T-helper 2 cell (primary cell): ENCODE measurements at places on chromosomes 6 and 20.

DNA sequence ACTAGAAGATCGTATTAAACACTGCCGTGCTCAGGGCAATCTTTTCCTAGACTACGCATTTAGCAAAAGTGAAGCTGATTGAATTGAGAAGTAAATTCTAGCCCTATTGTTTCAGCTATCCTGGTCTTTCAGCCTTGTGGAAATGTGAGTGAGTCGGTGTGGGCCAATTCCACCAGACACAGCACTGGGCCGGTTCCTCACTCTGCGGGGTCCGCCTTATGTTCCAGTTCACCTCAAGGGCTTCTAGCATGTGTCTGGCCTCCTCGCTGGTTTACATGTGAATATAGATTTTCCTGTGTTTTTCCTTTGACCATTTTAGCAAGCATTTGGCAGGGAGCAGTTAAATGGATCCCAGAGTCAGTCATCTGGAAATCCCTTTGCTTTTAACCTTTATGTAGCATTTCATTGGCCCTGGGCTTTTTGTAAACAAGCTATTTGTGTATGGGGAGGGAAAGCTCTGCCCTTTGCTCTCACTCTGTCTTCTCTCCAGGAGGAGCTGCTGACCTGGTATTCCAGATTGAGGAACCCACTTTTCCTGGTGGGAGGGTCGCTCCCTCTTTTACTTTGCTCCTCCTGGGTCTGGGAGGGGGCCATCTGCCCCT is 12.4 kb upstream of the GTSF1L start:
- no peak for DNase-seq

GRCh38 chr20:50794181-50794845 is 548 bp upstream of the BCAS4 start:
- DNase-seq, result no peak

DNA sequence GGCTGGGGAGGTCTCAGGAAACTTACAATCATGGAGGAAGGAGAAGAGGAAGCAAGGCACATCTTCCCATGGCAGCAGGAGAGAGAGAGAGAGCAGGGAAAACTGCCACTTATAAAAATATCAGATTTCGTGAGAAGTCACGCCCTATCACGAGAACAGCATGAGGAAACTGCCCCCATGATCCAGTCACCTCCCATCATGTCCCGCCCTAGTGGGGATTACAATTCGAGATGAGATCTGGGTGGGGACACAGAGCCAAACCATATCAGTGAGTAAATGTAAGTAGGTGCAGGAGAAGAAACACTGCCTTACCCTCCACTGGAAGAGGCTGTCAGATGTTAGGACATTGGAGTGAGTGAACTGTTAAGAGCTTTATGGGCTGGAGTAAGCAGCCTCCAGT is 270.4 kb downstream of the TFAP2C start:
- no peak for DNase-seq

DNA sequence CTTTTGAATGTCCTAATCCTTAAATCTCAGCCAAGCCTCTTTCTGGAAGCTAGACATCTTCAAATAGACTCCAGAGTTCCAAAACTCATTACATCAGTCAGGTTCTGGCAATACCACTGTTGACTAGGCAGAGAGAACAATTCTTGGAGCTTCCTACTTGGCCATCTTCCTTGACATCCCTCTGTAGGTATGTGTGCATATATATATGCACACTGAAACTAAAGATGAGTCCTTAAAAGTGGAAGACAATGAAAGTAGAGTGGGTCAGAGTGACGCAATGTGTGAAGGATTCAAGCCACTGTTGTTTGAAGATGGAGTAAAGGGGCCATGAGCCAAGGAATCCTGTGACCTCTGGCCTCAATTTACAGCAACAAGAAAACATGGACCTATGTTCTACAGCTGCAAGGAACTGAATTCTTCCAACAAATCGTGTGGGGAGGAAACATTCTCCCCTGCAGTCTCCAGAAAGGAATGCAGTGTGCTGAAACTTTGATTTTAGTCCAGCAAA is 18.7 kb upstream of the DUSP22 start:
- DNase-seq, result no peak

DNA sequence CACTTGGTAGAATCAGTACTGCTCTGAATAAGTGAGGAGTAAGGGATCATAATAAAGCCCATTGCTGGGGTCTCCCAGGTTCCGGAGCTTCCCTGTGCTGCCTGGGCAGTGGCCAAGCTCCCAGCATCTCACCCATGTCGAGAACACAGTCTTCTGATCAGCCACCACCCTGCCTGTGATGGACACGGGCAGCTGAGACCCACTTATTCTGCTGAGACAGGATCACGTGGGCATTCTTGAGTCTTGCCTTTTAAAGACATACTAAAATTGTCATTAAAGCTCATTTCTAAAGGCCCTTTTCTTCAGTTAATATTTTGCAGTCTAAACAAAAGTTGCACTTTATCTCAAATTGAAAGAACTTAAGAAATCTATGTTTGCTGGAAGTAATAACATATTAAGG is 42.7 kb upstream of the SLC22A2 start:
- DNase-seq, result no peak

DNA sequence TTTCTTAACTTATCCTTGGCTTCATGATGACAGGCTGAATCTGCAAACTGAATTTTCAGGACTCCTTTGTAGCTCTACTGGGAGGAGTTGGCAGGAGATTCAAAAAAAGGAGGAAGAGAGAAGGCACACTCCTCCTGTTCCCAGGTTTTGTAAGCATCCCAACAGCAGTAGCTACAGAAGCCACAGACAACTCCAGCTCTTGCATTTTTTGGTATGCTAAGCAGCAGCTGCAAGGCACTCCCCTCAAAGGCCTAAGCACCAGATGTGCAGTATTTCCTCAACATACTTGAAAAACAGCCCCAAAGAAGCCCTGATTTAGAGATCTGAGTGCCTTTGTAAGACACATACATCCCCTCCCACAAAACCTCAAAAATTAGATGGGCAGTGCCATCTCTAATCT is 328.6 kb upstream of the SYNCRIP start:
- DNase-seq, result no peak

GRCh38 chr6:141729146-141729545 is 403.6 kb upstream of the GJE1 start:
- DNase-seq, result no peak

DNA sequence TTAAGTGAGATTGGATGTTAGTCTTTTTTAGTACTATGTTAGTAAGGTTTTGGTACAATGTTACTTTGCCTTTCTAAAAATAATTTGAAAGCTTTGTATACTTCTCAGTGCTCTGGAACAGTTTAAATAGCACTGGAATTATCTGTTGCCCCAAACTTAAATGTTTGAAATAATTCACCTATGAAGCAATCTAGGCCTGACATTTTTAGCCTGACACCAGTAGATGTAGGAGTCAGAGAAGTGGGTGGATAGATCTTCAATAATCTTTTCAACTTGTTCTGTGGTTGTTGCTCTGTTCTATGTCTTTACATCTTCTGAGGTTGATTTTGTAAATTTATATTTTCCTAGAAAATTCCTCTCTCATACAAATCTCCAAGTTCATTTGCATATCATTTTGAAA is 103.1 kb upstream of the ADGRF1 start:
- no peak for DNase-seq

DNA sequence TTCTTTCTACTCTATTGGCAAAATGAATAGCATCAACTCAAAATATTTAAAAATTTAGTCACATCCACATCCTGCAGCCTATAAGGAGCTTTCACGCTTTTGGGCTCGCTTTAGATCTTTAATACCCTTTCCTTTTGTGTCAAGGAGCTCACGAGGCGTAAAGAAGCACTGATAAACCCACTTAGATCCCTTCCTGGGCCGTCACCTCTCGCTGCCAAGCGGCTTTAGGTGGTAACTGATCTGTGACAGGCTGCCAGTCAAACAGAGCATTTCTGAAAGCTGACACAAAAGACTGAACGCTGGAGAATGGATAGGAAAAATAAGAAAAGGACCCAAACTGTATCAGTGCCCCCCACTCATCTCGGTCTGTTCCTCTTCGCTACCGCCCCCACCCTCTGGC is 385.7 kb upstream of the MMS22L start:
- DNase-seq, result no peak

GRCh38 chr20:64119681-64120341 is 12.4 kb upstream of the NPBWR2 start:
- no peak for DNase-seq

DNA sequence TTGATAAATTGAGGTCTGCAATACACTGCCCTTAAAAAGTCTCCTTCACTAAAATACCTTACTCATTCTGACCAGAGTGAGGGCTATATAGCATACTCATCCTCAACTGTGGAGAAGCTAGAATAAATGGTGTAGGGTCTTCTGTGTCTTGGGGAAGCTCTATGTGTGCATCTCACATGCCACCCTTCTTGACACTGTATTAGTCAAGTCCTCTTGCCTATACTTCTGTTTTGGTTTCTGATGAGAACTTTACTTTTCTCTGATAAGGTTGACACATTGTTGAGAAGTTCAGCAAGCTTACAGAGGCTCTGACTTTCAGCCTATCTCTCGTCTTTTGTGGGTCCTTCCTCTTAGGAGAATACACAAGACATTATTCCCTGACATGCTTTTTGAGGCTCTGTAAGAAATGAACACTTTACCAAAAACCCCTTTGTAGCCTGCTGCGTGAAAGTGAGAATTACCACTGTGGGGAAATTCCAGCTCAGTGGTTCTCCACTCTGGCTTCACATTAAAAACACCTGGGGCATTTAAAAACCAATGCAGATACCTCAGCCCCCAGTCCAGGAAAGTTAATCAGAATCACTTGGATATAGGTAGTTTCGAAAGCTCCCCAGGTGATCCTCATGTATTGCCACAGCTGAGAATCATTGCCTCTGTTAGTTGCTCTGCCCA is 372.1 kb upstream of the HS3ST5 start:
- no peak for DNase-seq

- no peak for DNase-seq
These were observed 22.6 kb upstream of the SH3BGRL2 start for GRCh38 chr6:79608334-79609224.

DNA sequence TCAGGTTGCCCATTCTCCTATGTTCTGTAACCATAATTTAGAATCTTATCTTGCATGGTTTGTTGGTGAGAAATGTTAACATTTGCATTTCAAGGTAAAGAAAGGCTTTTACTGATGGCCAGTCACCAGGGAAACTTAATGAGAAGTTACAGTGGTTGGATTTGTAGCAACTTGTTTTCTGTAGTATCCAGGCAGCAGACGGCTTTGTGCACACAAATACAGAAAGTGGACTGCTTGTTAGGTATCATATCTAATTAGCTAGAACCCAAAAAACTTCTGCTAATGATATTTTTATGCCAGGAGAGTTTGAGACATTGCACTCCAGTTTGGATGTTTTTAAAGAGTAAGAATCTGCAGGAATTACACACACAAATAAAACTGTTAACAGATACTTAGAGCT is 578.0 kb downstream of the DOK5 start:
- no peak for DNase-seq

DNA sequence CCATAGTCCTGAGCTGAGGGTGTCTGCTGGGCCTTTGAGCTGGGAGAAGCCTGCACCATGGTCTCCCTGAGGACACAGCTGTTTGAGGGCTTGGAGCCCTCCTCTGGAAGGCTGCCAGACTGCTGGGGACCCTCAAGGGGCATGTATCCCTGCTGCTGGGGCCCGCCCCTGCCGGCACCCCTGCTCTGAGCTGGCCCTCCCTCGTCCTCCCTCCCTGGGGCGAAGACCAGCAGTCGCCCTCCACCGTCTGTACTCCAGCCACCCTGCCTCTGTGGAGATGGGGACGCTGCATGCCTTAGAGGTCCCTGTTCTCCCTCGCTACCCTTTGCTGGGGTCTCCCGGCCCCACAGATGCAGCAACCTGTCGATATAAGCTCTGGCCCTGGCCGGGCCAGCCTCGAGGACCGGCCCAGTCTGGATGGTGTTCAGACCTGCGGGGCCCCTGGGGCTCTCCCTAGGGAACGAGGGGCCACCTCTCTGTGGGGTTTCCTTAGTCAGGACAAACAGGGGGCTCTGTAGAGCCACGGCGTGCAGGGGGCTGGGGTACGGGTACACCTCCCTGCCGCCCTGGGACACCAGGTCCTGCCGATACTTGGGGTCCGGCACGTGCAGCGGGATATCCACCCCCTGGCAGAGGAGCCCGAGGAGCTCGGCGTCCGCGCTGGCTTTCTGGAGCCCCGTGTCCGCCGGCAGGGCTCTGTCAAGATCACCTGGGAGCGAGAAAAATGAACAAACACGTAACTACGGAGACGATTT is 11.0 kb downstream of the DACT2 start:
- no peak for DNase-seq

- DNase-seq, result no peak
These were observed 47.6 kb downstream of the MDGA1 start for GRCh38 chr6:37650071-37650481.

DNA sequence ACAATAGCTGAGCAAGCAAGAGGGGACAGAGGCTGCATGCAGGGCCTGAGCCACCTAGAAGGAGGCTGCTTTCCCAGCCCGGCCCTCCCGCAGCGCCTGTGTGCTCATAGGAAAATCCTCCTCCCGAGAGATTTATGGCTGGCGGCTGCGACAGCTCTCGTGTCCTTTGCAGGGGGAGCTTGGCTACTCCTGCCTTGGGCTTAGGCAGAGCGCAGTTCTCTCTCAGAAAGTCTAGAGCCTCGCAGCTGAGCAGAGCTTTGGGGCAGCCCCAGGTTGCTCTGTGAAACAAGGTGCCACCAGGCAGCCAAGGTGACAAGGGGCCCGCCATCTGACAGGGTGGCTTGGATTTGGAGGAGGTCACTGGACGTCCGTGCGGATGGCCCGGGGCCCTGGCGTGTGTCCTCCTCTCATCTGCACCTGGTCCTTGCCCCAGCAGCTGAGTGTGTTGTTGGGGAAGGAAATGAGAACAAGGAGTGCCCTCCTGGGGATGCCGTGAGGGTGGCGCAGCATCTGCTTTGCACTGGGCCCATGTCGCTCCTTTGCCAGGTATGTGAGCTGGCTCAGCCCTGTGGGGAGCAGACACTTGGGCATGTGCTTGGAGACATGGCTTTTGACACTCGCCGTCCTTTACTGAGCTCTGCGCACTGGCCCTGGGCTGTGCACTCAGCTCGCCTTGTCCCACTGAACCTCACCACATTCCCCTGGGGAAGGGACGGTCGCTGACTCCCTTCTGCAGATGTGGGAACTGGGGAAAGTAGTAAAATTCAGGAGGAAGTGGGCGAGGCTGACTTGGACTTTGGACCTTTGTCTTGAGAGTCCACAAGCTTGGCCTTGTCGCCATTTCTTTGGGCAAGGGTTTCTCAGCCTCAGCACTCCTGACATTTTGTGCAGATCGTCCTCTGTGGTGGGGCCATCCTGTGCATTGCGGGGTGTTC is 41.9 kb downstream of the EDN3 start:
- DNase-seq, result no peak

DNA sequence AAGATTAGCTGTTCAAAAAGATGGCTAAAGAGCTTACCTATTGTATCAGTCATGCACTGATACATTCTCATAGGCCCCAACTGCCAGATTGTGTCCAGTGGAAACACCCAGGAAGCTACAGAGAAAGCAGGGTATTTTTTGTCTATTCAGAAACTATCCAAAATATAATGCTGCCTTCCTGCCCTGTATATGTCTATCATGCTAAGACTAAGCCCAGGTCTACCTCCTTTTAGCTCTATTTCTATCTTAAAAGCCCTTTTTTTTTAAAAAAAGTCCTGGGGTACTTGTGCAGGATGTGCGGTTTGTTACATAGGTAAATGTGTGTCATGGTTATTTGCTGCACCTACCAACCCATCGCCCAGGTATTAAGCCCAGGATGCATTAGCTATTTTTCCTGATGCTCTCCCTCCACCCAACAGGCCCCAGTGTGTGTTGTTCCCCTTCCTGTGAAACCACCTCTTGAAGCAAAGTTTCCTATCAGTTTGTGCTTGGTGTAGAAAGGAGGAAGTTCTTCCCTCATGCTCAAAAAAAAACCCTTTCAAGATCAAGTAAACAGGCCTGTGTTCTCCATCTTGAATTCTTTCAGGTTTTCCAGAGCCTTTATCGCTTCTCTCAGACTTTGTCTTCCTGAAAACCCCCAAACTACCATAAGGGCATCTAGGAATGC is 514 bp downstream of the DEFB129 start:
- DNase-seq, result no peak
